ENCODE measurements at places on chromosomes 5 and 9.

GRCh38 chr9:94973451-94973941 lies 247.0 kb downstream of the AOPEP start:
- peak; percentile 42 for DNase-seq

- DNase-seq = no peak
Observed at GRCh38 chr9:20417373-20418080, 204.8 kb downstream of the MLLT3 start.

GRCh38 chr9:90180381-90180780 lies 462.2 kb downstream of the DIRAS2 start:
- DNase-seq = no peak

- DNase-seq = peak; percentile 87
Observed at GRCh38 chr5:55994495-55994997, at the start of gene IL6ST. IL6ST (minus strand) TSS chr5:55994963; CDS start chr5:55976278, 18,685 bp downstream.

DNA sequence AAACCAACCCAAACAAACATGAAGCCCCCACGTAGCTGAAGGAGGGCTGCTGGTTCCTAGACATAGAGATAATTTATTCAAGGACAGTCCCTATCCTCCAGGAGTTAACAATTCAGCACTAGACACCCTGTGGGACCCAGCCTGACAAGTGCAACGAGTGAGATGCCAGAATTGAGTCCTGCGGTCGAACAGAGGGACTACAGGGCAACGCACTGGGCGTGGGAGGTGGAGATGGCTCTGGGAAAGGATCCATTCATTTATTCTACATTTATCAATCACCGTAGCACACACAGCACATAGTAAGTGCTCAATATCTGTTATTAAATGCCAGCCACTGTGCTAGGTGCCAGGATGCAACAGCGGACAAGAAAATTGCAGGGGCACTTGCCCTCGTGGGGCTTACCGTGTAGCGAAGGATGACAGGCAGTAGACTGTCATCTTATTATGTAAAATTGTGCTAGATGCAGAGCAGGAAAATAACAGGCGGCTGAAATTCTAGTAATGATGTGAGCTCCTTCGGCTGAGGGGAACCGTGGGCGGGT lies 855 bp upstream of the ARHGAP26 start:
- DNase-seq = peak; percentile 58

DNA sequence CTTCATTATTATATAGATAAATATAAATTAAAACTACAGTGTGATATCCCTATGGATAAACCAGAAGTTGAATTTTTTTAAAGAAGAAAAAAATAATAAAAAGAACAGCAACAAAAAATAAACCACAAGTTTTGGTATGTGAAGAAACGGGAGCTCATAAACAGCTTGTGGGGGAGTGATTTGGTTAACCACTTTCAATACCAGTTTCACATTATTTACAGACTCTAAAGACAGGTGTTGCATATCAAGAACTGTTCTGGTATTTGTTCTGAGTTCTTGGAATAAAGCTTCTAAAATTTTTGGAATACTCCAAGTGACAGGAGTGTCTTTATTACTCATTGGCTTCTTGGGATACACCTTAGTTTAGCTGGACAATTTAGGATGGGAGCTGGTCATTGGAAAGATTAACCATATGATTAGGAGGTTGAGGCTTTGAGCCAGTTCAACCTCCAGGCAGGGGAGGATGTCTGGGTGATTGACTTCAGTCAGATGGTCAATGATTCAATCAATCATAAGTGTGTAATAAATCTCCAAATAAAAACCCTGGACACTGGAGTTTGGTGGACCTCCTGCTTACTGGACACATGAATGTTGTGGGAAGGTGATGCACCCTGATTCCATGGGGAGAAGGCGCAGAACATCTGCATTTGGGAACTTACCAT lies 2223.1 kb upstream of the C9orf72 start:
- no peak for DNase-seq
